ENCODE measurements at places on chromosomes 13 and 19.

GRCh38 chr13:79745081-79745480 is 264.1 kb downstream of the NDFIP2 start:
- DNase-seq, result no peak

- DNase-seq, result no peak
Measured at GRCh38 chr19:4216846-4217245, 12.5 kb upstream of the EBI3 start.

DNA sequence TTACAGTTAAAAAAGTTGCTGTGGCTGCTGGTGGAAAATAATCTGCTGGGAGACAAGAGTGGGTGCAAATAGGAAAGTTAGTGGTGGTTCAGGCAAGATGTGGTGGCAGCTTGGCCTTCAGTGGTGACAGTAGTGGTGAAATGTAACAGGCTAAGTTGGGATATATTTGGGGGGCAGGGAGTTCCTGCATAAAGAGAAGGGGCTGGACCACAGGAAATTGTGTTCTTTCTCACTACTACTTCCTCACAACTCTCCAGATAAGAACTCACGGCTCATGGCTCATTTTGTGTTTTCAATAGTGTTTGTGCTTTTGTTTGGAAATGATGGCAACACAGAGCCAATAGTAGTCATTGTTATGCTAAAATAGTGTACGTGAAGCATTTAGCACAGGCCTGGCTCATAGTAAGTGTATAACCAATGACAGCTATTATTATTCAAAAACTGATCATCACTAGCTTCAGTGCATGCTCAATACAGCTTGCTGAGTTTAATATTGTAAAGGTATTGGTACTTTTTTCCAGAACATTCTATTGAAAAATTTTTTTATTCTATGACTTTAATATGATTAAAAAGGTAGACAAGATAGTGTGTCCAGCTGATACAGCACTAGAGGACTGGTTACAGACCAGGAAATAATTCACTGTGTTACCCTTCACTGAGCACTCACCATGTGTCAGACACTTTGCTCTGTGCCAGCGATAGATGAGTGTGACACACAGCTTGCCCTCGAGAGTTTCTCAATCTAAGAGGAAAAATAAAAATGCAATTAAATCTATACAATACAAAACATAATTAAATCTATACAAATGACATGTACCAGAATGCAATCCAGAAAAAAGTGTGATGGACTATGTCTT is 209.8 kb downstream of the POU4F1 start:
- DNase-seq, result no peak

DNA sequence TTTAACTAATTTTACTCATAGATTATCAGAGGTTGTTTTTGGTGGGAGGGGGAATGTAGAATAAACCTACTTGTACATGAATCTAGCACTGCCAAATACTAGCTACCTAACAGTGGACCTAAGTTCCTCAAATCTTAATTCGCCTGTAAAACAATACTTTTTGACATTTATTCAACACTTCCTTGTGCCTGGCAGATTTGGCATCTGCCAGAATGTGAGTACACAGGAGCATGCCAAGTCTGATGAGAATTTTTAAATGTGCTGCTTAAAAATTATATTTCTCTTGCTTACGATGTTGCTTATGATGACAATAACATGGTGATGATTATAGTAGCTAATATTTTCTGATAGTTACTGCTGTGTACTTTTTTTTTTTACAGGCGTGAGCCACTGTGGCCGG is 240.2 kb upstream of the STARD13 start:
- no peak for DNase-seq

DNA sequence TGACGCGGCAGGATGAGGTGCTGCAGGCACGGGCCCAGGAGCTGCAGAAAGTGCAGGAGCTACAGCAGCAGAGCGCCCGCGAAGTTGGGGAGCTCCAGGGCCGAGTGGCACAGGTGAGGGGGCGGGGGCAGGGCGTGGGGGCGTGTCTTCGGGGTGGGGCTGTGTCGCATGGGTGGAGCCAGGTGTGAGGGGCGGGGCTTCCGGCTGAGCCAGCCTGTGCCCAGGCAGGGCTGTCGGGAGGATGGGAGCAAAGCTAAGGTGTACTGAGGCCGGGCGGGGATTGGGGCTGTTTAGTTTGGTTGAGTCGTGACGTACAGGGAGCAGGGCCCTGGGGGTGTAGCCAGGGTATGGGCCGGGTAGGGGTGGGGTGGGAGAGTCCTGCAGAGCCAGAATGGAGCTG is 62.3 kb downstream of the KCNC3 start:
- DNase-seq, result peak; percentile 17

DNA sequence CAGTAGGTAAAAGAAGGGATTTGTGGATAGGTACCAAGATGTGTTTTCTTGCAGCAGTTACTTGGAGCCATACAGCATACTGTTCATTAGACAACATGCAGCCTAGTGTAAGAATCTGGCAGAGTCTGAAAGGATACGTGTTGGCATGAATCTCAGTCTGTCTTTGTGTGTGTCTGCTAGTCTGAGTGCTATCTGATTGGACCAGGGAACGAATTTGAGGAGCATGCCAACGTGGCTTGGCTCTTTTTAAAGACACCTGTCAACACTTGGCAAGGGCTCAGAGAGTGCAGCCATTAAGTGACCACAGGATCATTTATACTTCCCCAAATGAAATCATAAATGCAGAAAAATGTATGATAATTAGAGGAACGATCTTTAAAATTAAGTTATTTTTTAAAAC is 27.6 kb upstream of the ATXN8OS start:
- DNase-seq, result no peak

DNA sequence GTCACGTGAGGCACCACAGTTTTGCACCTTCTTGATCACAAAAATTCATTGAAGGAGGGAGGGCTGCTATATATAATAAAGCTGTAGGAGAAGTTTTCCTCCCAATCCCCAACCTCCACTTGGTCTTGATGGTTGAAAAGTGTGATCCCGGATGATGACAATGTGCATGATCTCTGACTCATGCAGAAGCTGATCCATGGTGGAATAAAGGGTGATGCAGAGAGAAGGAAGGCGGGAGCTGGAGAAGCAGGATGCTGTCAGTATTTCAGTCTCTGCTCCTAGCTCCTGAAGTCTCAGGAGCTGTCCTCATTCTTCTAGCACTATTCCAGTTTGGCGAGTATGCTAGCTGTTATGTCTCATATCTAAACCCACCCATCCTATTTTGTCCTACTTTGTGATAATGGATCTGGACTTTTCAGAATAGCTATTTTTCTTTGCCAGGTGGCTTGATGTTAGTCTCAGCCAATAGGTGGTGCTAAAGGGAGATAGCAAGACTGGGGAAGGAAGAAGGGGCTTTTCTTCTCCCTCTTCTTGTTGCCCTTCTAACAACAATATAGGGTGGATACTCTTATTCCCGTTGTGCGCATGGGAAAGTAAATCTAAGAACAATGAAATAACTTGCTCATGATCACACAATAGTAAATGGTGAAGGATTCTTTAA is 65.6 kb upstream of the HTR2A start:
- no peak for DNase-seq

DNA sequence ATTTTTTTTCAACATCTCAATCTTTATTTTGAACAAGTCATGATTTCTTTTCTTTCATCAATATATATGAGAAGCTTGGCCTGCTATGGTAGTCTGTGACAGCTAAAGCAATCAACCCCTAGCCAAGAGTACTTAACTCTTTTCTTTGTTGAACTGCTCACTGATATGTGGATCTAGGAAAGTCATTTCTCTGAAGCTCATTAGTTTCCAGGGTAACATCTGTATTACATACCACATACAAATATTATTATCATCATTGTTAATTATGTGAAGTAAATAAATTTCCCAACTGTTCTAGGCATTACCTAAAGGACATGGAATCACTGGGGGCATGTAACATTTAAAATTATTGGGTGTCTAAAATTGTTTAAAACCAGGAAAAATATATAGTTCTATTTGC is 267.3 kb downstream of the DCT start:
- no peak for DNase-seq

DNA sequence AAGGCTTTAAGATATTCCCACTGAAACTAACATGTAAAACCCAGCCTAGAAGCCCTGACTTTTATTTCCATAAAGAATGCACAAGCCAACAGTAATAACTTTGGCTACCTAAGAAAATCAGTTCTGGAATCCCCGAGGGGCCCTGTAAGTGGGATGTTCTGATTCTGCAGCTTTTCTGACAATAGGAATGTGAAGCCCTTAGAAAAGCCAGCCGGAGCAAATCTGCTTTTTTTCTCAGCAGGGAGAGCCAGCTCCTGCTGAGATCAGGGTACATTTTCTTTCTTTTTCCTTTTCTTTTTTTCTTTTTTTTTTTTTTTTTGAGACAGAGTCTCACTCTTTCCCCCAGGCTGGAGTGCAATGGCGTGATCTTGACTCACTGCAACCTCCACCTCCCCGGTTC is 8.0 kb upstream of the GARRE1 start:
- DNase-seq, result no peak

DNA sequence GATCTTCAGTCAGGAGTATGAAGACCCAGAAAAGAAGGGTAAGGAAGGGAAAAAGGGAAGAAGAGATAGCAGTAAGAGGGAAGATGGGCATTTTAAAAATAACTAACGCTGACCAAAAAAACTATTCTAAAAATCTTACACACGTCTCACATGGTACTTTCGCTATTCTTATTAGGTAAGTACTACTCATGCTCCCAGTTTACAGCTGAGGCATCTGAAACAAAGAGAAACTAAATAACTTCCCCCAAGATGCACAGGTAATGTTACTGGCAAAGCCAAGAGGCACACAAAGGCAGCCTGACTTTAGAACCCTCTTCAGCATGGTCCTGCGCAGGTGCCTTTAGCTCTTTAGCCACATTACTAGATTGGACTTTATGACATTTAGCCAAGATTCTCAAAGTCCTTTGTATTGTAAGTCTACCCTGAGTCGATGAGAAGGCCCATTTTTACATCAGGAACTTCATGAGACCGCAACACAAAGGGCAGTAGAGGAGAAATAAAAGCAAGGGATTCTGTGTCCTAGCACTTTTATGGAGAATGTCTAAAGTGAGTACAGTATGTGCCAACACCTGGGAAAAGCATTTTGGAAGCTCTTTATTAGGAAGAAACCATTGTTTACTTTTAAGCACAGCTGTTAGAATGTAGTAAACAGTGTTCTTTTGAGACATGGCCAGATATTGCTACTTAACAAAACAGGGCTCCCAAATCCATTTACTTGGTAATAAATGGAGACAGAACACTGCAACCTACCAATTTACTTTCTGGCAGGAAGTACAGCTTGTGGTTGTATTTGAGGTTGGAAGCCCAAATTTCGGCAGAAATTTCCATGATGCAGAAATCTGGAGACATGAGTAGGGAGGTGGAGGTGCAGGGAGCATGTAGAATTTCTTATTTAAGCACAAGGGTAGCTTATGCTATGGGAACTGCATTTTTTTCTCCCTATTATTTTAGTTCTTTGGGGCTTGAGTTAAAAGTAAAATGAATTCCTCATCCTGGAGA is 250.7 kb downstream of the KCTD12 start:
- DNase-seq, result no peak

- DNase-seq, result no peak
Measured at GRCh38 chr13:99610702-99611289, 109.5 kb downstream of the TM9SF2 start.

- DNase-seq, result no peak
Measured at GRCh38 chr19:14648506-14648905, 26.1 kb downstream of the ADGRE3 start.

DNA sequence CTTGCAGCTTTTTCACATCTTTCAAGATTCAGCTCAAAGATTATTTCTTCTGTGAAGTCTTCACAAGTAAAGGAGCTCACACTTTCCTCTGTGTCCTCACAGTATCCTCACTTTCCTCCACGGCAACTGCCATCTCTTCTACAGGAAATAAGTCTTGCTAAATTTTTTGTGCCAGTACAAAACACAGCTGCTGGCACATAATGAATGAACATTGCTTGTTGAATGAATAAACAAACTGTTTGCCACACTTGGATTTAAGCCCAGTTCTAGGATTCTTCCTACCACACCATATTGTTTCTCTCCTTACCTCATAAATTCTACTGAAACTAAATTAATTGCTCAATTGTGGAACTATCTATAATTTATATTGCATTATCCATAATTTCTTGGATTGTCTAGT is 59.5 kb downstream of the RAP2A start:
- DNase-seq, result no peak

DNA sequence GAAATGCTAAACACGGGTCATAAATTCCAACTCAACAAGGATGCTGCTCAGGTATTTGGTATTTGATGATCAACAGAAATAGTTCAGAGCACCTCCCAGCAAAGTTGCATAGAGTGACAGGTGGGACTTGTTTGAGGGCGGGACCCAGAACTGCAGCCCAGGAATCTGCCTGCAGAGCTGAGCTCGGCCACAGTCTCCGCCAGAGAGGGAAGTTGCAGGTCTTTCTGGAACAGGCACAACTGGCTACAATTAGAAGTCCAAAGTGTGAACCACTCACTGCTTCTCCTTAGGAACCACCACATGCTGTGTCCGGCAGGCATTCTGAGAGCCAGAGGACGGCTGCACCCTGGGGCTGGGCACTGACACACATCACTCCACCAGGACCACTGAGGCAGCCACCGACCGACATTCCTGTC is 1.1 kb downstream of the SLC15A1 start:
- DNase-seq, result no peak

DNA sequence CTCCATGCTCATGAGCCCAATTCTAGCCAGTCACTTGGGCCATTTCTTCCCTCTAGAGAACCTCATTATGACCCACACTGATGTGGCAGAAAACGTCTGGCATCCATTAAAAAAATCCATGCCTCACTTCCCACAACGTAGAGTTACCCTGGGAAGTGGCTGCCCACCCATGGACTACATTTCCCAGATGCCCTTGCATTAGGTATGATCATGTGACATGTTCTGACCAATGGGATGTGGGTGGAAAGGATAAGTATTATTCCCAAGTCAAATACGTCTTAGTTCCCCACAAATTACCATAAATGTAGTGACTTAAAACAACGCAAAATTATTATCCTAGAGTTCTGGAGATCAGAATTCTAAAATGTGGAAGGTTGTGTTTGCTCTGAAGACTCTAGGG is 47.9 kb upstream of the ZNRF4 start:
- no peak for DNase-seq

- no peak for DNase-seq
Measured at GRCh38 chr13:23067129-23067528, 113.7 kb upstream of the SGCG start.

DNA sequence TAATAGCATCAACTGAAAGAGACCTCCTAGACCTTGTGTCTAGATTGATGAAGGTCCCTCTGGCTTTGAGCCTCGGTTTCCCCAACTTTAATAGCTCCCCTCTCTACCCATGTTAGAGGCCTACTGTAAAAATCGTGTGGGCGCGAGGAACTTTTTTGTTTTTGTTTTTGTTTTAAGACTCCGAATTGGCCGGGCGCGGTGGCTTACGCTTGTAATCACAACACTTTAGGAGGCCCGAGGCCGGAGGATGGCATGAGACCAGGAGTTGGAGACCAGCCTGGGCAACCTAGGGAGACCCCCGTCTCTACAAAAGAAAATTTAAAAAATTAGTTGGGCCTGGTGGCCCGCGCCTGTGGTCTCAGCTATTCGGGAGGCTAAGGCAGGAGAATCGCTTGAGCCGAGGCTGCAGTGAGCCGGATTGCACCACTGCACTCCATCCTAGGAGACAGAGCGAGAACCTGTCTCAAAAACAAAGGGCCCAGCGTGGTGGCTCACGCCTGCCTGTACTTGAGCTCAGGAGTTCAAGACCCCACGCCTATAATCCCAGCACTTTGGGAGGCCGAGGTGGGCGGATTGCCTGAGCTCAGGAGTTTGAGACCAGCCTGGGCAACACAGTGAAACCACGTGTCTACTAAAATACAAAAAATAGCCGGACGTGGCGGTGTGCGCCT is 858 bp upstream of the PPP6R1 start:
- no peak for DNase-seq

- DNase-seq, result no peak
Measured at GRCh38 chr19:16452325-16452724, 19.4 kb downstream of the EPS15L1 start.

- DNase-seq, result no peak
Measured at GRCh38 chr13:50726164-50726563, 117.3 kb downstream of the DLEU7 start.

Data from stimulated activated CD4-positive, alpha-beta T cell treated with anti-CD3 and anti-CD28 coated beads, Interleukin-15, amount 100 ng/mL, for 1 hour (primary cell).